ENCODE measurements at places on chromosomes 7 and 10.

- no peak for DNase-seq
Measured at GRCh38 chr7:66076462-66077329, 1.1 kb downstream of the ASL start.

DNA sequence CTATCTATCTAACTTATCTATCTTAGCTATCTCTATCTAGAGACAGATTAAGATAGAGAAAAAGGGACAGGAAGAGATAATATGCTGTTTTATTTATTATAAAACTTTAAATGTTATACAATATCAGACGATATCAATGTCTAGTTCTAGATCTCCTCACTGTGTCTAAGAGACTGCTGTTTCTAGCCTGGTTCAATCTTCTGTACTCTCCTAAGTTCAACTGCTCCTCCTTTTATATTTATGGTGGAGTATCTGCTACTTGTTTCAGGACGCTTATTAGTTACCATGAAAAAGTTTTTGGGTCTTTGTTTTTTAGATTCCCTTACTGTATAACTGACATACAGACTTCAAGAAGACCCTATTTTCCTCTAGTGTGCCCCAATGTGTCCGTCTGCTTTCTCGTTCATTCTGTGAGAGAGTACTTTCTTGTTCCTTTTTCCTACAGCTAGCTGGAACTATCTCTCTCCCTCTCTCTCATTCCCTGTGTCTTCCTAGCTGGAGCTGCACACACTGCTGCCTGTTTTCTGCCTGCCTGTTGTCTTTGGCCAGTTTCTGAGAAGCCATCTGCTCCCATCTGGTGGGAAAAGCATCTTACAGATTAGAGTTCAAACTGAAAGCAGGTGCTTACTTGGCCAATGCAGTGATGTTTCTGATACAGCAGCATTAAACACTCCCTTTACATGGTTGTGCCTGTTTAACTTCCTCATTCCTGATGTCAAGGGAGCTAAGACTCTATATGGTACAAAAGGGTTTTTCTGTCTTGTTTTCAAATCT is 49.4 kb upstream of the ARL4A start:
- no peak for DNase-seq

GRCh38 chr10:117551330-117552155 is 9.0 kb downstream of the EMX2 start:
- no peak for DNase-seq

DNA sequence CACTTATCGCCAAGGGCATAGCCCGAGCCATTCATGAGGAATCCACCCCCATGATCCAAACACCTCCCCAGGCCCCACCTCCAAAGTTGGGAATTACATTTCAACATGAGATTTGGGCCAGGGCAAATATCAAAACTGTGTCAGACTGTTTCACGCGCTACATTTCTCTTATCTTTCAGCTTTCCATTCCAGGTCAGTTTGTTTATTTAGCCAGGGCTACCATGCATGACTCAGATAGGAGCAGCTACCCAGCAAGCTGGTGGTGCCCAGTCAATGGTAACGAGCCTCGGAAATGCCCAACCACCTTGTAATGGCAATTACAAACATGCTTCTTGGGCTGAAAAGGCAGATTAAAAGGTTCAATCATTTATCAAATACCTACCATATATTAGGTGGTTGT is 43.6 kb upstream of the BAMBI start:
- no peak for DNase-seq

GRCh38 chr10:47451273-47451997 is 32.5 kb downstream of the ANXA8 start:
- no peak for DNase-seq

GRCh38 chr7:114156178-114156577 is 237.4 kb upstream of the PPP1R3A start:
- no peak for DNase-seq

- DNase-seq = no peak
Measured at GRCh38 chr7:105800442-105800841, 76.0 kb downstream of the ATXN7L1 start.

- DNase-seq = no peak
Measured at GRCh38 chr7:22784346-22784745, 38.3 kb downstream of the TOMM7 start.

- DNase-seq = no peak
Measured at GRCh38 chr10:91758303-91759146, 39.7 kb upstream of the TNKS2 start.

DNA sequence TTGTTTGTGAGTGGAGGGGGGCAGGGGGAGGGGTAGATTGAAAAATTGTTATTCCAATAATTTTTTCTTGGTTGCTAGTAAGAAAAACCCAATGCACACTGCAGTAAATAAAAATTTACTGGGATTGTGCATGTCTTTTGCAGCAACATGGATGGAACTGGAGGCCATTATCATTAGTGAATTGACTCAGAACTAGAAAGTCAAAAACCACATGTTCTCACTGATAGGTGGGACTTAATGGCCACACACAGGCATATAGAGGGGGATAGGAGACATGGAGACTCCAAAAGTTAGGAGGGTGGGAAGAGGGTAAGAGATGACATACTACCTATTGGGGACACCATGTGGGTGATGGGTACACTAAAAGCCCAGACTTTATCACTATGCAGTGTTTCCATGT is 67.2 kb downstream of the BUB3 start:
- no peak for DNase-seq

- DNase-seq = no peak
Measured at GRCh38 chr10:6305401-6306321, 102.9 kb downstream of the PFKFB3 start.

GRCh38 chr7:142352543-142352942 is 94.7 kb upstream of the PRSS58 start:
- DNase-seq = no peak

DNA sequence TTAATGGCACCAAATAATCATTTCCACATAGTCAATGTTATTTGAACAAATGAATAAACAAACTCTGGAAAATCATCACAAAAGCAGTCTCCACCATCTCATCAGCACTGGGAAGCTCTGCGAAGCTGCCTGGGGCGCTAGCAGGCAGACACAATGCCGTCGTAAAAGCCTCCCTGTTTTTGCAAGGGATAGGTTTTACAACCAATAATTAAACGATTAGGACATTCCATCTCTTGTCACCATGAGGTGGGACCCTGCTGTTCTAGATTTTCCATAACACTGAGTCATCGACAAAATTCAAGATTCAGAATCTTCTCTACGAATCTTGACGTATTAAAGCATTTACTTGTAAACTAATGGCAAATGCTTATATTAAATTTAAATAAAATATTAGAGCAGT is 172.8 kb upstream of the AKR1E2 start:
- no peak for DNase-seq

DNA sequence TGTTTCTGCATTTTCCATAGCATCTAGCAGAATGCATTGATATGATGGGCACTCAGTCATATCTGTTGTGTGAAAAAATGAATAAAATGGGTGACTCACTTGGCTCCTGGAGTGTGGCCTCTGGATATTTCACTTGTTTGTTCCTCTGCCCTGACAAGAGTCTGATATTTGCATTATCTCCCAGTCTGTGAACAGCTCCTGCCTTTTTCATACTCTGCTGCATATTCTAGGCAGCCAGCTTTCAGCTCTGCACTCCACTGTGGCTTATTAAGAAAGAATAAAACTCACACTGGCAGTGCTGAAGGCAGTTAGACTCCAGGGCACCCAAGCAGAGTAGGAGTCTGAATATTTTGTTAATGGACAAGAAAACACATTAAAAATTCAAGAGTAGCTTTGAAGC is 623.9 kb downstream of the SORCS1 start:
- DNase-seq = no peak

DNA sequence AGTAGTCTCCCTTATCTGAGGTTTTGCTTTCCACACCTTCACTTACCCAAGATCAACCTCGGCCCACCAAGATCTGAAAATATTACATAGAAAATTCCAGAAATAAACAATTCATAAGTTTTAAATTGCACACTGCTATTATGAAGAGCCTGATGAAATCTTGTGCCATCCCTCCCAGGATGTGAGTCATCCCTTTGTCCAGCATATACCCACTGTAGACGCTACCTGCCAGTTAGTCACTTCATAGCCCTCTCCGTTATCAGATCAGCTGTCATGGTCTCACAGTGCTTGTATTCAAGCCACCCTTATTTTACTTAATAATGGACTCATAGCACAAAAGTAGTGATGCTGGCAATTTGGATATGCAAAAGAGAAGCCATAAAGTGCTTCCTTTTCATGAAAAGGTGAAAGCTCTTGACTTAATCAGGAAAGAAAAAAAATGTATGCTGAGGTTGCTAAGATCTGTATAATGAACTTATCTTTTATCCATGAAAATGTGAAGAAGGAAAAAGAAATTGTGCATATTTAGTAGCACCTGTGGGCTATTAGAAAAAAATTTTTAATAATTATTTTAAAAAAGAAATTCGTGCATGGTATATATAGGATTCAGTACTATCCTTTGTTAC is 9.8 kb upstream of the MRPS16 start:
- DNase-seq = no peak

GRCh38 chr7:451255-452225 is 68.1 kb downstream of the PDGFA start:
- no peak for DNase-seq

GRCh38 chr7:14888962-14889361 is 13.6 kb downstream of the DGKB start:
- DNase-seq = no peak
